ENCODE measurements at places on chromosomes 2 and 18.

DNA sequence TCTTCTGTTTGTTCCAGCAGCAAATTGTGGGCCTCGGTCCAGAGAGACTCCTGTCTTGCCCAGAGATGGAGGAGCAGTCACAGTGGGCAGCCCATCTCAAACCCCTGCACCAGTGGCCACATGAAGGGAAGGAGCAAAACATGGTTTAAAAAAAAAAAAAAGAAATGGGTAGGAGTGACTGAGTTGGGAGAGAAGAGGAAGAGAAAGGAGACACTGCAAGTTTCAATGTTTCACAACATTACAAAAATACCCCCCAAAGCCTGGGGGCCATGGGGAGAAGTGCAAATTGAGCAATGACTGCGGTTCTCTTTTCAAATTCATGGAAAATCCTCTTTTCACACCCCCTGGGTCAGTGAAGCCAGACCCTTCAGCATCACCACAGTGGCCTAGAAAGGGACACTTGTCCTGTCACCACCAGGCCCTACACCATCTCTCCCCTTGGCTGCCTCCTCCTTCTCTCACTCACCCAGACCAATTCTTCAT is 117.1 kb downstream of the ZFP36L2 start:
- no peak for DNase-seq

GRCh38 chr2:63886445-63886844 is 44.7 kb downstream of the UGP2 start:
- no peak for DNase-seq

GRCh38 chr18:65725251-65726050 is 25.4 kb upstream of the CDH7 start:
- no peak for DNase-seq

GRCh38 chr2:26355038-26355995 is 8.7 kb upstream of the ADGRF3 start:
- DNase-seq = no peak

DNA sequence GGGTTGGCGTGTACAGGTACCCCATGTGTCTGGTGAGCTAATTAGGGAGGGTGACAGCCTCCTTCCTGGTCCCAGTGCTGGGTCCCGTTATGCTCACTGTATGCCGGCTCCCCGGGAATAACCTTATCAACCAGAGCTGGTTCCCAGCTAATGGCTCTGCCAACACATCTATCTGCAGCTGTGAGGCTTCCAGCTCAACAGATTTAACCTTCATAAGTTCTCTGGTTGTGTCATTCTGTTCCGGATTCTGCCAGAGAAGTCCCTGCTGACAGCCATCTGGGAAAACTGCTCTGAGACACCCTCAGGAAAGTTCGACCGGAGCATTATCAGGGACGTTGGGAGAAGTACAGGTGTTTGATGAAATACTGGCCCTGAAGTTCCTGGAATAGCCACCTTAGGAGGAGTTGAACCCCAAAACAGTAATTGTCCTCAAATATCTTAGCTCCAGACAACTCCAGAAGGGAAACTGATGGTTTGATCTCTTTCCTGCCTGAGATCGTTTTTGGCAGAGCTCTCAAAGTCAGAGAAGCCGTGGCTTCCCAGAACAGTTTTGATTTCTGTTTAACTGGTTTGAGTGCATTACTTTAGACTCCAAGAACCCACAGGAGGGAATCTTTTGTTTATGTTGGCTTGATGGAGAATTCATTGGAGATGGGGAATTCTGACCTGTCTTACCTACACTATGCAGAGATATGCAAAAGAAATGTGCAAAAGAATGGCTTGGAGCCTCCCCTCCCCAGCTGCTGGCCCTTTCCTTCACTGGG is 39.4 kb upstream of the TXNDC2 start:
- no peak for DNase-seq

GRCh38 chr2:179098080-179098689 is 48.2 kb upstream of the CCDC141 start:
- DNase-seq = no peak

DNA sequence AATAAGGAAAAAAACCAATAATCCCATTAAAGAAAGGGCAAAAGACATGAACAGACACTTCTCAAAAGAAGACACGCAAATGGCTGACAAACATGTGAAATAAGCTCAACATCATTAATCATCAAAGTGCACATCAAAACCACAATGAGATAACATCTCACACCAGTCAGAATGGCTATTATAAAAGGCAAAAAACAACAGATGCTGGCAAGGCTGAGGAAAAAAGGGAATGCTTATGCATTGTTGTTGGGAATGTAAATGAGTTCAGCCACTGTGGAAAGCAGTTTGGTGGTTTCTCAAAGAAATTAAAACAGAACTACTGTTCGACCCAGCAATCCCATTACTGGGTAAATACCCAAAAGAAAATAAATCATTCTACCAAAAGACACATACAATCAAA is 285.6 kb downstream of the NR4A2 start:
- DNase-seq = no peak

DNA sequence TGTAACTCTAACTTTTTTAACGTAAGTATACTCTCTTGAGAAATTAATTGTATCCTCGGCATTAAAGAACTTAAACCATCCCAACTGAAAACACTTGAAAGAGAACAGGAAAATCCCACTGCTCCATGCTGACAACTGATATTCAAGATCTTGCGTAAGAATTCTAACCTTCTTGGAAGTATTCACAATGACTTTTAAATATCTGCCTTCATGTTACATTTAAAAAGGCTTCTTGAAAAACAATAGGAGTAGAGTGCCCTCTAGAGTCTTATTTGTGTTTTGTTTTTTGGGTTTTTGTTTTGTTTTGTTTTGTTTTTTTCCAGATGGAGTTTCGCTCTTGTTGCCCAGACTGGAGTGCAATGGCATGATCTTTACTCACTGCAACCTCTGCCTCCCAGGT is 65.4 kb upstream of the DNAJC10 start:
- DNase-seq = no peak

DNA sequence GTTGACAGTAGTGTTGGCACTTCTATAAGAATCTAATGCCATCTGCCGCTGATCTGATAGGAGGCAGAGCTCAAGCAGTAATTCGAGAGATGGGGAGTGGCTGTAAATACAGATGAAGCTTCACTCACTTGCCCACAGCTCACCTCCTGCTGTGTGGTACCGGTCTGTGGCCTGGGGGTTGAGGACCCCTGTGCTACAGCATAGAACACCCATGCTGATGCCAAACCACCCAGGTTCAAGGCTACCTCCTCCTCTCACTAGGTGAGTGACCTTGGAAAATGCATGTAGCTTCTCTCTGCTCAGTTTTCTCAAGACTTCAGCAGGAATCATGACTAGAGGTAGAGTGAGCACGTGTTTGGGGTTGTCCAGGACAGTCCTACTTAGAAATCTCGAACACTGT is 263.4 kb downstream of the SH3BP4 start:
- no peak for DNase-seq

DNA sequence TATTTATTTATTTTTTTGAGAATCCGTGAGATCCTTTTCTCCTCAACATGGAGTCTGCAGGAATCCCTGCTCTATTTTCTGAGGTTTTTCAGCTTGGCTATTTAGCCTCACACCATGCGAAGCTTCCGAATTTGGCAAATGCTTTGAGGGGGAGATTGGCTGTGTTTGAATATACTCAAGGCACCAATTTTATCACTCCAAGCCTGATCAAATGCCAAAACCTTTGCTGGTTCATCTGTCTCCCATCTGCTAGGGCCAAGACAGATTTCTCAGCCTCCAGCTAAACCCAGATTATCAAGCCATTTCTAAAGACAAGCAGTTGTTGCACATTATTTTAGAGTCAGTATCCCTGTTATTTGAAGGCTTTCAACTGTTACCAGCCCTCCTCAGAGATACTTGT is 295.7 kb downstream of the XIRP2 start:
- DNase-seq = no peak

DNA sequence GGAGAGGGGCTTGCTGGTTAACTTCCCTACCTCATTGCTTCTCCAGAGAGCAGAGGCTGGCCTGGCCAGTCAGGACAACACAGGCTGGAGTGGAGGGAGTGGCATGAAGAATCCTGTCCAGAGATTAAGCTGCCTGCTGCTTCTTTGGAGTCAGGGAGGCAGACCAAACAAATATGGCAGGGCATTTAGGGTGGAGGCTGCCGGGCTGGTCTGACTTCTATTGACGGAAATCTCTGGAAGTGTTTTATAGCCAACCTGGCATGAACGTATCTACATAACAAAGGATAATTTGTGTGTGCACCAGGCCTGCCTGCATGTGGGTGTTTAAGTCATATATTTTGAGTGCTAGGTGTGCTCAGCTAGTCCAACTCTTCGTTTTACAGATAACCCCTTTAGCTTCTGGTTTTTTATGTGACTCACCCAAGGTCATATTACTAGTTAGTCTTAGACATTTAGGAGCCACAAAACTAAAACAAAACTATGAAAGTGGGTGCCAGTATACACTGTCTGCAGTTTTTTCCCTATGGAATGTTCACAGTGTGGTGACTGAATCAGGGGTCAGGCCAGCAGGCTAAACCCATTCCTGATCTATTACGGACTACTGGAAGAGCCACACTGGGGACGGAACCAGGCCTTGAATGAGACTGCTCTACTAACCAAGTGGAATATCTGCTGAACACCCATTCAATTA is 5.5 kb downstream of the NPC1 start:
- DNase-seq = no peak

DNA sequence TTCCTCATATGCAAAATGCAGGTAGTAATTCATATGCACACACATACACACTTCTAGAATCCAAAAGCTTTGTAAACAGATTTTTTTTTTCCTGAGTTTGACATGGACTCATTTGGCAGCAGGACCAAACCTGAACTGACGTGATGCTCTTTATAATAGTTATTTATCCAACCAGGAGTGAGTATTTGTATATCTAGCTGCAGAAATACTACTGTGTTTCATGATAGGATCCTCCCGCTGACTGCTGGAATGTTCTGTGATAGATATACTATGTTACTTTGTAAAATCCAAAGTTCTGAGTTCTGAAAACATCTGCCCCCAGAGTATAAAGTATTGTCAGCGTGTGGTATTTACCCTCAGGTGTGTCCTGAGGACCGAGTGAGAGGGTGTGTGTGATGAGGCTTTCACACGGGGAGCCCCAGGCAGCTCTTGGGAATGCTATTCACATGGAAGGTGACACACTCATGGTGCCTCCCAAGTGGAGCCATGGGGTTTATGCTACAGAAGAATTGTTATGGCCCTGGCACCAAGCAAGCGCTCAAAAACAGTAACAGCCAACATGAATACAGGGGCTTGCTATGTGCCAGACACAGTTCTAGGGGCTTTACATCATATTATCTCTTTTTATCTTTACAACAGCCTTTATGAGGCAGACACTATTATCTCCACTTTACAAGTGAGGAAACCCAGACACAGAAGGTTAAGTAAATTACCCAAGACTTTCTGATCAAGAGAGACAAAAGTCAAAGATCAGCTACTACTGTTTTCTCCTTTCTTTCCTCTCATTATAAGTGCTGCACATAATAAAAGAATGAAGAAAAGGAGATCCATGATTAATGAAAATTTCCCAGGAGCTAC is 16.7 kb upstream of the TXNDC2 start:
- DNase-seq = no peak

- no peak for DNase-seq
Observed at GRCh38 chr2:162385536-162385935, 41.6 kb downstream of the GCA start.

GRCh38 chr2:215635788-215636139 is 199.9 kb upstream of the FN1 start:
- no peak for DNase-seq

GRCh38 chr18:48263914-48264902 is 145.0 kb downstream of the ZBTB7C start:
- no peak for DNase-seq

GRCh38 chr2:3467654-3468053 is 51.7 kb downstream of the ADI1 start:
- DNase-seq = no peak

- DNase-seq = no peak
Observed at GRCh38 chr2:12164689-12165088, 418.3 kb downstream of the LPIN1 start.

DNA sequence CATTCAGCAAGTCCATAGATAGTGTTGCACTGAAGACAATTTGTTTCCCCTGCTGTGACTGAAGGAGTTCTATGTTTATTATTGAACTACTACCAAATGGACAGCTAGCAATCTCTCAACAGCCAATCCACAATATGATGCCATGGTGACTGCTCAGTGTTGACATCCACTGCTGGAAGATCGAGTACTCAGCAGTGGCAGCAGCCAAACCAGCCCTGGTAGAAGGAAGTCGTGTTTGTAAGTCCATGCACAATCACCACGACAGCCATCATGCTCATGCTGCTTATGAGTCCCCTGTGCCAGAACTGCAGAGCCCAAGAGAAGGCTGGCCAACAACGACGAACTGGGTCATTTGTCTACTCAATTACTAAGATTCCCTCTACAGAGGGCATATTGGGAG is 66.4 kb downstream of the OSR1 start:
- DNase-seq = peak; percentile 50

GRCh38 chr18:75010689-75011088 is 198.2 kb downstream of the PTGR3 start:
- DNase-seq = no peak

DNA sequence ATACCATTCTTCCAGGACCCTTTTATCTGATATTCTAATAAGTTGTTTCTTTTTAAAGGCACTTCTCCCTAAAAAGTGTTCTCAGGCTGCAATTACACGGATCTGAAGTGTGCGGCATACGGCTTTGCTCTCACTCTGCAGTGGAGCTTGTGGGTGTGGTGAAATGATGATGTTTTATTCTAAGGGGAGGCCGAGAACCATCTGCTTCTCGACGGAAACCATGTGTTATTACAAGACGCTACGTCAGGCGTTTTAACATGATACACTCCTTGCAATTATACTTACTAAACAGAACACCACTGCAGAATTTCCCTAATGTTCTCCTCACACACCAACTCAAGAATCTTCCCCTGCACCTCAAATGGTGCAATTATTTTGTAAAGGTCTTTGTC is 34.9 kb upstream of the CTDP1 start:
- no peak for DNase-seq

- DNase-seq = no peak
Observed at GRCh38 chr2:17717666-17718065, 35.9 kb downstream of the SMC6 start.

DNA sequence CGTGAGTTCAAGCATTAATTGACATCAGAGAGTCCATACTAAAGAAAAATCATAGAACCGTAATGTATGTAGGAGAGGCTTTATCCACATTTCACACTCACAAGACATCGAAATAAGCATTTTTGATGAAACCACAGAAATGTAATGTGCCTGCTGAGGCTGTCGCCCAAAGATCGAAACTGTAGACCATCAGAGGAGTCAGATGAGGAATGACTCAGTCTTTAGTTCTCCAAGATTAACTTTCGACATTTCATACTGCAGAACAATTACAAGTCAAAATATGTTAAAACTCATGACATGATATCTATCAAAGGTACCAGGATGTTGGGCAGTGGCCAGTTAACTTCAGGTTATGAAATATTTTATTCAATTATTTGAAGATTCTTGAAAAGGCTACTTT is 79.6 kb downstream of the RAB31 start:
- no peak for DNase-seq

DNA sequence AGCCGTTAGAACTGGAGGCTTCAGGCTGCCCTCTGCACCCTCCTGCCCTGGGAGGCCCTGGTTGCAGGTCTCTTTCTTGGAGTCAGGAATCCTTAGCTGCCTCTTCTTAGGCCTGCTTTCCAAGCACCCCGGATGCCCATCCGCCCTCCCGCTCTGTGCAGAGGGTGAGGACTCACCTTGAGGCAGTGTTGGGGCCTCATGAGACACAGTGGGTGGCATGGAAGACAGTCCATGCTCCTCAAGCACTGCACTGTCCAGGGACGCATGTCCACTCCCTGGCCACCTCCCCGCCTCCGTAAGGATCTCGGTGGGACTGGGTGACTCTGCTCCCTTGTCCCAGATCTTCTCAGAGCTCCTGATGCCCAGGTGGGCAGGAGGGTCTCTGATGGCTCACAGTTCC is 5.7 kb upstream of the TRAF3IP1 start:
- no peak for DNase-seq

GRCh38 chr2:157172239-157172638 is 85.3 kb upstream of the GALNT5 start:
- no peak for DNase-seq
